ENCODE measurements at places on chromosomes 13 and 19.
A peak's percentile ranks its signal among the peaks of the same experiment; 100 is the strongest.

DNA sequence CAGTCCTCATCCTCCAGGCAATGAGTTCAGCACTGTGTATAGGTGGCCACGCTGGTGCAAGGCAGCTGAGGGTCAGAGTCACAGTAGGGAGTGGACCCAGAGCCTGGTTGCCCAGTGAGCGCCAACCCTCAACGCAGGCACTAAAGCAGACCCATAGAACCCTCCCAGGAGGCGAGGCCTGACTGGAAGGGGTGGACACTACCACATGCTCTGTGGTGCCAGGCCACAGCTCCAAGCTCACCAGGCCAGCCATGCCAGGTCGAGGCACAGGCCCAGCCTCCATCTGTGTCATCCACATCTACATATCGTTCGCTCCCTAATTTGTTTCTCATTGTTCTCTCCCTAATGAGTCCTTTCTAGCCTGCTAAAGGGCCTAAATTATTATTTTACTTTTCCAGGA is 165.8 kb upstream of the GPR12 start:
- DNase-seq = no peak

DNA sequence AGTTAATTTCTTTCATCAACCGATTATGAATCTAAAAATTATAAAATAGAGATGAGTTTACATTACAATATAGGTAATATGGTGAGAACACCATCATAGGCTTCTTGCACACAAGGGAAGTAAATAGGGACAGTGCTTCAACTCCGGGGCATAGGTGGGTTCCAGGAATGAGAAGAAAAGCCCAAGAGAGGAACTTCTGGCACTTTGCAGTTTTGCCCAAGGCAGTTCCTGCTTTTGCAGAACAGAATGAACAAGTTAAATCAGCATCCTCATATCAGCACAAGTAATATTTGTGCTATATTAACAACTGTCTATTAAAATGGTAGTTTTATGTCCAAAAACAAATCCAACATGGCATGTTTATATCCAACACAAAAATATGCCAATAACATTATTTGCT is 60.1 kb downstream of the DACH1 start:
- DNase-seq = no peak

DNA sequence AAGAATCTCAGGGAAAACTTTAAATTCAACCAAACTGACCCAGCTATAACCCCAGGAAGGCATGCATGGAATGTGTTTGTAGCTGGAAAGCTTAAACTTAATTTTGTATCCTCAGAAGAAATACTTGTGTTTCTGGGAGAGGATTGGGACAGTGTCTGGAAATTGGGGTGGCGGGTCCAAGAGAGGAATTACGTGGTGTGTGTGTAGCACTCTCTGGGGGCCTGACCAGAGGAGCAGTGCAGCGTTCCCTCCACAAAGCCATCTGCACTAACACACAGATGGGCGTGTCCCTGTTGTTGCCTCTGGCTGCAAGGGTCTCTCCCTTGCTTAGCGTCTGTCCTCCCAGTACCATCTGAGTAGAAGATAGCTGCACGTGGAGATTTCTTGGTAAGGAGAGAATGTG is 6.4 kb downstream of the GARRE1 start:
- DNase-seq = no peak

DNA sequence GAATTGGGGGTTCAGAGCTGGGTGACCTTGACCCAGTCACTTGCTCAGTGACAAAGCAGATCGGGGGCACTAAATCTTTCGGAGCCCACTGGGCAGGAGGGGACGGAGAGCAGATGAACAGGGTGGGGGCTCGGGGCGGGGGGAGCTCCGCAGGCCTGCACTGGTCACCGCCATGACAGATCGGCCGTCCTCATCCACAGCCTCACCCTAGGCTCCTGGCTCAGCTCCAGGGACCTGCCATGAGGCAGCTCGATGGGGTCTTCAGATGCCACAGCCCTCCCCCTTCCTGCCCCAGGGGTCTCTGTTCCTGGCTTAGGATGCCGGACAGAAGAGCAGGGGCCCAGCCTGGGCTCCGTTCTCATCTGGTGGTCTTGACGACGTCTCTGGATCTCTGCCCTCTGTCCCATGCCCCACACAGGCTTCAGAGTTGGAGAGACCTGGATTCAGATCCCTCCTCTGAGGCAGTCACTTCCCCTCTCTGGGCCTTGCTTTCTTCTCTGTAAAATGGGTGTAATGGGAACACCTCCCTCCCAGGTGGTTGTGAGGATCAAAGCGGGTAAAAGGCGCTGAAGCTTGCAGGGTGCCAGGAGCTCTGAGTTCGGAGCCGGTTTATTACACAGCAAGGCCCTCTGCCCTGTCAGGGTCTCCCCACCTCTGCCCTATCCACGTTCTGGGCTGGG is 3.0 kb downstream of the KDM4B start:
- no peak for DNase-seq

DNA sequence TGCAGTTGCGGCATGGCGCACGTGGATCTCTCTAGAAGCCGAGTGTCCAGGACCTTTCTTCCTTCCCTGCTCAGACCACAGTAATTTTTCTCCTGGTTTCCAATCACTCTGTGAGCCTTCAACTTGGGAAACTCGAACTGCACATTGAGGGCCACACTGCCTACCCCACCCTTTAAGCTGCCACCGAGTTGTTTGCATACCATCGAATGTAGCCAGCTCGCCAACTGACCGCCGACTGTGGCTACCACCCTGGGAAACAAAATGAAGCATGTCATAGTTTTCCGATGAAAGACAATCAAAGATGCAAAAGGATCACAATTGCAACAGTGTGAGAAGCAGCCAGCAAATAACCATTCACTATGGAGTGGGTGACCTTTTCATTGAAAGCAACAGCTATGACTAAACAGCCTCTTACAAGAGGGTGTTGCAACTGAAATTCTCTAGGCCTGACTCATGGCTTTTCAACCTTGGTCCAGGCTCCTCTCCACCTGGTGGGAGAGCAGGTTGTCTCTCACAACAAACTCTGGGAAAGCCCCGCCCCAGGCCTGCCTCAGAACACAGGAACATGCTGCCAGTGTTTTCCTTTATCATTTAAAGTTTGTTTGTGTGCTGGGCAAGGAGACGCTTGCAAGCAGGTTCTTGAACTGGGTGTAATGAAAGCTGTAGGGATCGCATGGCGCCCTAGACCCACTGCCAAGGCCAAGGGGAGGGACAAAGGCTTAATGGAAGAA is 141.7 kb upstream of the SERP2 start:
- no peak for DNase-seq

- no peak for DNase-seq
Measured at GRCh38 chr13:73240193-73240592, 181.4 kb downstream of the KLF5 start.

GRCh38 chr13:49098771-49099512 is 121.2 kb upstream of the MLNR start:
- no peak for DNase-seq

GRCh38 chr13:65154661-65155447 is 2075.3 kb downstream of the PCDH9 start:
- DNase-seq = no peak

DNA sequence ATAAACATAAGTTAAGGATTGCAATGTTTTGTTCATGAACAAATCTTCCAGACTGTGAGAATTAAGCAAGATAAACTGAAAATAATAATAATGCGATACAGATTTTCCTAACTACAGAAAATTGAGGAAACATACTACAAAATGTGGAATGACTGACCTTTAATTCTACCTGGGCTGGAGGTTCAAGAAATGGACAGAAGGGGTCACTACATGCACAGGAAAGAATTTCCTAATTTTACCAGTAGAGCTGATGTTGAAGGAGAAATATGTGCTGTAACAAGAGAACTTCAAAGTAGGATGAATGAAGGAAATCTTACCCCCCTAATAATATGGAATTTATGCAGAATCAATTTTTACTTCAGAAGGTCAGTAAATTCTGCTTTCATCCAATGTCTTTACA is 62.3 kb downstream of the ZNF627 start:
- no peak for DNase-seq

DNA sequence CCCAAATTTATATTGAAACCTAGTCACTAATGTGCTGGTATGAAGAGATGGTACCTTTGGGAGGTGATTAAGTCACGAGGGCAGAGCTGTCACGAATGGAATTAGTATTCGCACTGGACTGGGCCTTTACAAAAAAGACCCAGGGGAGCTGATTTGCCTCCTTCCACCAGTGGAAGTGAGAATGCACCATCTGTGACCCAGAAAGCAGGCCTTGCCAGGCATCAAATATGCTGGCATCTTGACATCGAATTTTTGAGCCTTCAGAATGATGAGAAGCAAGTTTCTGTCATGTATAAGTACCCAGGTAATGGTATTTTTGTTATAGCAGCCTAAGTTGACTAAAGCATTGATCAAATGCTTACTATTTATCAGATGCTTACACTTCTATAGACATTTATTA is 373.6 kb downstream of the FGF14 start:
- no peak for DNase-seq

GRCh38 chr13:28349371-28349770 is 145.6 kb downstream of the FLT1 start:
- DNase-seq = no peak

DNA sequence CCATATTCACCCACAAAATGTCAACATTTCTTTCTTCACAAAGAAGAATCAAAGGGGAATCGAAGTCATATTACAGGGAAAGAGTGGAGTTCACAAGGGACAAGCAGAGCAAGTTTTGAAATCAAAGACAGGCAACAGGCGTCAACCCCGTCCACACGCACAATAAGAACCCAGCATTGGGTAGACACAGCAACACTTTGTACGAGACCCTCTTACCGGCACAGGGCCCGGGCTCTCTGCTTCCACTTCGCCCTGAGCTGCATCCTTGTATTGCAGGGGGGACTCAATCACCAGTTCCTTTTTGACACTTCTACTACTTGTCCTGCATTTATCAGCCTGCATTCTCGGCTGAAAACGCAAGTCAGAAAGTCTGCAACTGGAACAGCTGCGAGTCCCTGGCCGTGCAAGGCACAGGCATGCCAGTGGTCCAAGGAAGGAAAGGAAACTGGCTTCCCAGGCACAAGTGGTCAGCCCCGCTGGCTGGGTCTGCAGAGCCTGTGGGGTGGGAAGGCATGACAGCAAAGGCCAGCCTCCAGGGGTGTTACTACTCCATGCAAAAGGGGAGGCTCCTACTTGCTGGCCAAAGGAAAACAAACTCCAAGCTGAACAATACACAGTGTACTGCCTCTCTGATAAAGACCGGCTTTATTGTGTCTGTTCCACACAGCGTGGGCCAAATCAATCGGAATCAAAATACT is at the start of gene DOCK9:
DOCK9 (minus strand) TSS at position 497 of the 698 bp plus-strand sequence; CDS start at position 342, 155 bp downstream.
- DNase-seq = no peak

DNA sequence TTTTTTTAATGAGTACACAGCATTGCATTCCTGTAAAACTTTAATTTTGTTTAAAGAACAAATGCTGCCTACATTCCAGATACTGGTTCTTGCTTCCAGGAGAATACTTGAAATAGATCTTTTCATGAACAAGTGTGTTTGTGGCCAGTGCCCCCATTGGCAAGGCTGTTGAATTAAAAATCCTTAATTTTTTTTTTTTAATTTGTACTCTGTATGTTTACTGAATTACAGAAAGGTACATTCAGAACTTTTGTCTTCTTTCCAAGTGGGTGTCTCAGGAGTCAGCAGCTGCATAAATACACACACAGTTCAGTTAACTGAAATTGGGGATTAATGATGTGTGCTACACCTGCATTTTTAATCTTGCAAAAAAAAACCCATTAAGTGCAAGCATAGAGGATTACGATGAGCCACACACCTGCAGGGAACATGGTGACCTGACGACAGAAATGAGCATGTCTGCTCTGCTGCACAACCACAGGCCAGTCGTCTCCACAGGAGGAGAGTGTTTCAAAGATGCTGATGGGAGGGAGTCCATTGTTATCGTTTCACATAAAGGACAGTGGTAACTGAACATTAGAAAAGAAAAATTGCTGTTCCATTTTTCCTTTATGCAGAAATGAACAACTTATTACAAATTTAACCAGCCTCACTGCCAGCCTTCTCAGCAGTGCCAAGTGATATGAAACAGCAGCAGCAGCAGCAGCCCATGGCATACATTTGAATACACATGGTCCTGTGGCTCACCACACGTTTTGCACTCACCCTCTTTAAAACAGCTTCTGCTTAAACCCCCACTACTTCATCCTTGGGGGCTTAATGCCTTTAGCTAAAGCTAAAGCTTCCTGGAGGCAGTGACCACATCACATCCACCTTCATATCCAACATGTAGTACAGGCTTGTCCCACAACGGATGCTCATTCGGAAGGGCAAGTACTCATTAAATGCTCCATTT is 72.3 kb upstream of the RFC3 start:
- no peak for DNase-seq

- DNase-seq = no peak
Measured at GRCh38 chr19:2726160-2726855, 5.1 kb upstream of the DIRAS1 start.

- no peak for DNase-seq
Measured at GRCh38 chr13:102650444-102650843, 44.4 kb downstream of the METTL21C start.

GRCh38 chr19:2807379-2808128 is 12.1 kb upstream of the ZNF554 start:
- DNase-seq = peak; percentile 84

- DNase-seq = no peak
Measured at GRCh38 chr19:8462571-8462970, 17.8 kb downstream of the HNRNPM start.

GRCh38 chr19:33904681-33905080 is 108.0 kb downstream of the KCTD15 start:
- no peak for DNase-seq

GRCh38 chr19:47713046-47714021 is at the start of gene EHD2:
Gene EHD2 (plus strand): TSS chr19:47713422. CDS start chr19:47716613, 3,191 bp downstream.
- DNase-seq = peak; percentile 93

- no peak for DNase-seq
Measured at GRCh38 chr19:54792814-54793213, 10.6 kb upstream of the KIR2DL4 start.

DNA sequence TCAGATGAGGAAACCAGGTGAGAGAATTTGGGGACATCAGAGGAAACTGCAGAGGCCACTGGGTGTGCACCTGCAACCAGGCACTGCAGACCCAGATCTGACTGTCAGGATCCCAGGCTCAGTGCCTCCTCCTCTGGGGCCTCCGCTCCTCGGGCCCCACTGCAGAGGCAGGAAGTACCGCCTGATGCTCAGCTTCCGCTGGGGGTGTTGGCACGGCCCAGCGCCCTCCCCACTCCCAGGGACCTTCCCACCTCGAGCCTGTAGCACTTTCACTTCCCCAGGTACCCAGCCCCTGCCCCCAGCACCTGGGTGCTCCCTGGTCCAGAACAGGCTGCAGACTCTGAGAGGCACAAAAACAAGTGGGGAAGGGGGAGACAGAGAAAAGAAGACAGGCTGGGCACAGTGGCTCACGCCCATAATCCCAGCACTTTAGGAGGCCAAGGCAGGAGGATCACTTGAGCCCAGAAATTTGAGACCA is 1.4 kb upstream of the CD37 start:
- DNase-seq = no peak

- no peak for DNase-seq
Measured at GRCh38 chr13:102033857-102034331, 368.0 kb downstream of the FGF14 start.

DNA sequence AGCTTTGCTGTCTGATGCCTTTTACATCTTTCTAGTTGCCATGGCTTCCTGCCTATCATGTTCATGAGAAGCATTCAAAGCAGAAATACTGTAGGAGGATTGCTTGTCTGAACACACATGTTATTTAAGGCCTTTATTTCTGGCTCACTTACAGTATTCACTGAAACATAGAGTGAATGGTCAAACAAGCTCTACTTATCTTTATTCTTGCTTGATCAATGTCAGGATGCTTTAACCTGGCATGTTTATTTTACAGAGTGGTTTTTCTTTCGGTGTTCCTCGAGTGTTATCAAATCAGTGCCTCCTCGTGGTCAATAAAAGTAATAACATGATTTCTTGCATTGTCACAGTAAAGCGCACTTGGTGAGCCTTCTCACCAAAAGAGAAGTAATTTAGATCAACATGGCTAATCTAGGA is 73.5 kb upstream of the PCDH17 start:
- no peak for DNase-seq

Data from osteocyte (in vitro differentiated cells).